ENCODE measurements at places on chromosomes 3 and 15. TPM values are rescaled to one million over a fixed set of nuclear protein-coding genes. Genes with fewer than 3 reads are reported as not detected.

DNA sequence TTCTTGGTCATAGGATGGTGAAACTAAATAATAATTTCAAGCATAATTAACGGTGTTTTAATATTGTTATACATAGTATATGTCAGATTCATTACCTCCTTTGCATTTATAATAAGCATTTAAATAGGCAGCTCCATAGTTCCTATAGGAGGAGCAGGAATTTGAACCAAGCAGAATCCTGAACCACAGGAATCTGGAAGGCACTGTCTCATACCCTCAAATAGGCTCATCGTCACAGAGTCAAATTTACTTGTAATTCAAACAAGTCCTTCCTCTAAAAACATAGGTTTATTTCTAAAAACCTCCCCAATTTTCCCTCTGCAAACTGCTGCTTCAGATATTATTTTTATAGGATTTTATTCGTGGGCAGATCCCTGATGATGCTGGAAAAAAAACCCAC is 376.3 kb upstream of the ARHGEF26 start:
- DNase-seq = no peak

DNA sequence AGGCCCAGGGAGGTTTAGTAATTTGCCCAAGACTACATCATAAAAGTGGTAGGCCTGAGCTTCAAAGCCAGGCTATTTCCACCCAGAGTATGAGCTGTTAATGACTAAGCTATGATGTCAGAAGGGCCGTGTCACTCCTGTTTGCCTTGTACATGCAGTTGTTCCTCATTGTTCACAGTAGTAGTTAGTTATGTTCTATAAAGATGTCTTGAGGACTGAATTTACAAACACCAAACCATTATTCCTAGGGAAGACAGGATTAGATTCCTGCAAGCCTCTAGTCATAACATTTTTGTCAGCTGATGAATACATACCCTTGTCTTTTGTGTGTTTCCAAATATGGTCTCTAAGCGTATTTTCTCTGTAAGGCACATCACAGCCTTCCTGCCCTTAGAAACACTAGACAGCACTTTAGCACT is 20.9 kb upstream of the LARS2 start:
- no peak for DNase-seq

DNA sequence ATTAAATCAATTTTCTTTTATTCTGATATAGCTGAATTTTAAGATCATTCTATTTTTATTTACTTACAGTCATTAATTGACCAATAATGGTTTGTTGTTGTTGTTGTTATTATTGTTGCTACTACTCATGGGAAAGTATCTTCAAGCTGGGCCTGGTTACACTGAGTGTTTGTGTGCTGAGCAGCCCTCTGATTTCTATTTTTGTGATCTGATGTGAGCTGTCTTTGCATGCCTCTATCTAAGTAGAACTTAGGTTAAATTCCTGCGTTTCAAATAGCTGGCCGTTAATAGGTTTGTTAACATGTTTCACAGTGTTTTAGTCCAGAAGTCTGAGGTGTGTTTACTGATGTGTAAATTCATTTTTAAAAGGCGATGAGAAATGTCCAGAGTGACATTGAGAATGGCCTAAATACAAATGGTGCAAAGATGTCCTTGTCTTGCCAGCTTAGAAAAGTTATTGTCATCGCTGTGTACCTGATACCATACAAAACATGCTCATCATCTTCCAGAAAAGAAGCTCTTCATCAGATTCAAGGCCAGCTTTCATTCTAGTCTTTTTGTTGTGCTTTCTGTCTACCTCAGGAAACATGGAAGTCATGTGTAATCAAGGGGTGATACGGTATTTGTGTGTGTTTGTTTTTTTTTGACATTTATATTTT is 15.8 kb downstream of the ARIH2 start:
- DNase-seq = no peak

DNA sequence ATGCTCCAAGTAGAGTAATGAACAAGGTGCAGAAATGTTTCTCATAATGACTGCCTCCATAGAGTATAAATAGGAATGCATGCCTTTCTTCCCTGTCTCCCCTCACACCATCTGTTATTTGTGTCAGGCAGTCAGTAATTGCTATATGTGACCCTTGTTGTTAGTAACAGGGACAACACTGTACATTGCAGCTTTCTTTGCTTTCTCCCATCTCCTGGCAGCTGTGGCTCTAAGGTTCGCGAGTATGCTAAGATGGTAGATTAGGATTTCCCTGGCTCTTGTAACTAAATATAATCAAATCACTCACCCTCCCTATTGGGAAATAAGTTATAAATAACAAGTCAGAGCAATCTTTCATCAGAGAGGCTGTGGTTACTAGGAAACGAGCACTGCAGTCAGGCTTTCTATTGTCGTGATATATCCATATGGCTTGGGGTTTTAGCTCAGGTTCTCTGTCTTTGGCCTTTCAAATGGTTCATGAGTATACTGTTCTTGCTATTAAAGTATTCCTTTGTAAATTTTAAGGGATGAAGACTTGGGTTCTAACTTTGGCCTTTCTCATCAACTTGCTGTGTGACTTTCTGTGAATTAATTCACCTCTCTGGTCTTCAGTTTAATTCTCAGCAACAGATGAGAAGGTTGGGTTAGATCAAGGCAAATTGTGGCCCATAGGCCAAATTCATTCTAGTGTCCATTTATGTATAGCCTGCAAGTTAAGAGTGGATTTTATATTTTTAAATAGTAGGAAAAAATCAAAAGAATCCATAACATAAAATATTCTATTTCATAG is 8.1 kb upstream of the MINDY4B start:
- no peak for DNase-seq

CDV3 gene
- 89.8 TPM for total RNA-seq

ROPN1 gene
- not detected for total RNA-seq
